Osteoblast (primary cell): ENCODE measurements at places on chromosomes 12 and 14.

DNA sequence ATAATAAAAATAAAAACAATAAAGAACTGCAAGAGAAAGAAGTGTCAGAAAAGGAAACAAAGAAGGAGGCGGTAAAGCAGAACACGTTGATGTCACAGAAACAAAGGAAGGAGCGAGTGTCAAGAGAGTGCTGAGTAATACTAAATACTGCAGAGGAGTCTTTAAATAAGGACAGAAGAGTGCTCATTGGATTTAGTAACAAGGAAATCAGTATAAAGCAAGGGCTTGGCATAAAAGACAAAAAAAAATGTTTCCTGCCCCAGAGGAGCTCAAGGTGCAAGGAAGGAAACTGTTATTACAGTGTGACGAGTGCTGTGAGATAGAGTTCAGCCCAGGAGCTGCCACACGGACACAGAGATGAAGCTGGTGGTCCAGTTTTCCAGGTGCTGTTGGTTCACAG lies 8.4 kb upstream of the TUBA1A start:
- no peak for DNase-seq

- no peak for DNase-seq
These were observed 69.9 kb downstream of the TBK1 start for GRCh38 chr12:64521833-64522232.

DNA sequence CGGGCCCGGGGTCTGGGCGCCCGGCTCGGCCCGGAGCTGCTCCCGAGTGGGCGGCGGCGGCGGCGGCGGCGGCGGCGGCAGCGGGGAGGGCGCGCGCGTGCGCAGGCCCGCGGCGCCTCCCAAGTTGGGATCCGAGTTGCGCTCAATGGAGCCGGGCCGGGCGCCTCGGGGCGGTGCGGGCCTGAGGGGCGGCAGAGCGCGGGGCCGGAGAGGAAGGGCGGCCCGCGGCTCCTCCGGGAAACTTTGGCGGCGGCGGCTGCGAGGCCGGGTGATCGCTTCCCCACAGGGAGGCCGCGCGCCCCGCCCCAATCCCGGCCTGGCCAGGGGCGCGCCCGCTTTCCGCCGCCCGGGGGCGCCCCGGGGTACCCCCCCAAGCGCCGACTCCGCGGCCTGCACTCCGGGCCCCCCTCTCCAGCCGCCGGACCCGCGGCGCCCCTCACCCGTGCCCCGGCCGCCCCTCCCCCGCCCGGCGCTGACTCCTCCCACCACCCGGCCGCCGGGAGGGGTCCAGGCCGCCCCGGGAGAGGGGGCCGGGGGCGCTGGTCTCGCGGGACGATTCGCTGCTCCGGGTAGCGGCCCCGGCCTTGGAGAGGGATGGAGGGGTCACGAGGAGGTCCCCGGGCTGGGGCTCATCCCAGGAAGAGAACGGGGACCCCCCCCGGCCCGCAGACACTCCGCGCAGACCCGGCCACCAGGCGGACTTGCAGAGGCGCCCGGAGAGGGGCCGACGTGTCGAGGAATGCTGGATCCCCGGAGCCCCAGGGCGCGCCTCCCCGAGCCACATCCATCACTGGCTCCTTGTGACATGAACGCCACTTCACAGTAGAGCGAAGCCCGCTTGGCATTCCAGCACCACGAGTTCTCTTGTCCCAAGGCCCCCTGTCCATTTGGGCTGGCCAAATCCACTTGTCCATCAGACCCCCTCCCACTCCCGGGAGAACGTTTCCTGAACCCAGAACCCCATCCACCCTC lies at the start of gene RILPL1:
Gene RILPL1 (minus strand): TSS at position 48 of the 972 bp plus-strand sequence. CDS start 237 bp downstream, outside the sequence.
- DNase-seq, result peak; percentile 98

DNA sequence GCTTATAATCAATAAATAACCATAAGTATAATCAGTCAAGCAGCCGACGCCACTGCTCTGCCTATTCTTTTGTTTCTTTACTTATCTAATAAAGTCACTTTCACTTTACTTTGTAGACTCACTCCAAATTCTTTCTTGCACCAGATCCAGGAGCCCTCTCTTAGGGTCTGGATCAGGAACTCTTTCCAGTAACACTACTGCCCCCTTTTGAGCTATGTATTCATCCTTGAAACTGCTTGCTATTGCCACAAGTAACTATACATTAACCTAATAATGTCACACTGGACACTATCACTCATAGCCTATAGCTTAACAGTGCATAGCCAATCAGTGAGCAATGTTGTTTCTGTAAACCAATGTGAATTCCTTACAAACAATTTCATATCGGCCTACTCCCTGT lies 2.8 kb upstream of the NID2 start:
- peak; percentile 42 for DNase-seq

DNA sequence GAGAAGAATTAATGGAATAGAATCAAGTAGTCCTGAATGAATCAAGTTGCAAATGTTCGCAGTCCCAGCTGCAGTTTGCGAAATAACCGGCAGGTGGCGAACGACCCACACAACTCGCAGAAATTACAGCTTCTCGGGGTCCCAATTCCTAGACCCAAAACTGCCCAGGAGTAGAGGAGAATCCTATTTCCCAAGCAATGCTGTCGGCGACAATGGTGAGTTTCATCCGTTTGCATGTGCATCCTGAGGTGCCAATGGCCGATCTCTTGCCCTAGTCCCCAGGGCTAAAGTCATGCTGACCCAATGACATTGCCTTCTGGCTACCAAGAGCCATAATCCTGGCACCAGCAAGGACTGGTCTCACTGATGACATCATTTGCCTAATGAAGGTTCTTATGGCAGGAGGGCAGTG lies 8.5 kb upstream of the ASCL1 start:
- no peak for DNase-seq

GRCh38 chr12:83954956-83955601 lies 957.5 kb downstream of the SLC6A15 start:
- DNase-seq, result no peak

- DNase-seq, result no peak
These were observed 107.1 kb downstream of the DACT1 start for GRCh38 chr14:58744801-58745394.

DNA sequence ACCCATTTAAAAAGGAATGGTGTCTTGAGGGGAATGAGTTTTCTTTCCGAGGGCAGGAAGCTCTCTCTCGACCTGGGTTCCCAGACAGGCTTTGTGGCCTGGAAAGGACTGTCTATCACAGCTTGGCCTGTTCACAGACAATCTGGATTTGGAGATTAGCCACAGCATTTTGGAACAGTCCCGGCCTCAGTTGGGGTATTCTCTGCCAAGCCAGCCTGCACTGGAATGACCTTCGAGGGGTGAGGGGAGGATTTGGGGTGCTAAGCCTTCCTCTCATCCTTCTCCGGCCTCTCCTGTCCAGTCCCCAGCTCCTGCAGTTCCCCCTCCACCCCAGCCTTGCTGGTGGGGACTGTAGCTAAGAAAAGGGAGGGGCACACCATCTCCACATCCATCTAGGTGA lies 13.0 kb downstream of the TBX5 start:
- DNase-seq, result peak; percentile 39

DNA sequence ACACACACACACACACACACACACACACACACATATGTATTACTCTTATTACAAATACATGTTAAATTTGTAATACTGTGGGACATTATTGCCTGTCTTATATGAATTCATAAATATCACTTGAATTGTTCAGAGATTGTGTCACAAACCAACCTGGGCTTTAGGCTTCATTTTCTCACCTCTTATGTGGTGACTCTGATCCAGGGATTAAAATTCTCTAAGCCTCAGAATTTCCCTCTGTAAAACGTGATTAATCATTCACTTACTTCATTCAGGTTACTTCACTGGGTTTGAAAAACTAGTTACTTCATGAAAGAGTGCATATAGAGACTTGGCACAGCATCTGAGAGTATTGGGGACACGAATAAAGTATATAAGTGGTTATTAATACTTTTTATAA lies 240.3 kb upstream of the PDZRN4 start:
- DNase-seq, result no peak

DNA sequence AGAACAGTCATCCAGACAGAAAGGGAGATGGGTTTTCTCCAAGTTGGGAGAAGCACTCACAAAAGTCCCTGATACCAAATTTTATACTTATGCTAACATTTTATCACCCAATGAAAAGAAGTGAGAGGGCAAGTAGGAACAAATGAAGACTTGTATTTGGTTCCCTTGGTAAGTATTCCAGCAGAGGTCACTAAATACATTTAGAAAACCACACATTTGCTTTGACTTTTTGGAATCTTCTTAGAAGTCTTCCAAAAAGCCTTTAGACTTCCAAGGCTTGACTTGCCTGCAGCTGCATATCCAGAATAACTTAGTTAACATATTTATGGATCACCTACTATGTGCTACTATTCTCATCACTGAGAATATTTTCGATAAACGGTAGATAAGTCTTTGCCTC lies 3.1 kb upstream of the GYS2 start:
- no peak for DNase-seq

DNA sequence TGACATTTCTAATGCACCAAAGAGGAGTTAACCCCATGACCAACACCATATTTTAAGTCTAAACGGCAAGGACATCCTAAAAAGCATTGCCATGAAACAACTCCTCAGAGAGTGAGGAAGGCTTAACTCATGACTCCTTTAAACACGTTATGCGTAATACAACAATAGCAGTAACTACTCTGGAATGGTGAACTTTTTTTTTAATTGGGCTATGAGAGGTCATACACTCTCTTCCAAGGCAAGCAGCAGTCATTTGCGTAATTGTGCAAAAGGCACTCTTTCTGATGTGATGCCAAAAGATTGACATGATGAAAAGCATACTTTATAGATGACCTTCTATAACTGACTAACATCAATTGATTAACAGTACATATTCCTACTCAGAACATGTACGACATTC lies 39.4 kb downstream of the RHOJ start:
- DNase-seq, result no peak

- no peak for DNase-seq
These were observed 11.2 kb upstream of the MAP1LC3B2 start for GRCh38 chr12:116547955-116548501.

DNA sequence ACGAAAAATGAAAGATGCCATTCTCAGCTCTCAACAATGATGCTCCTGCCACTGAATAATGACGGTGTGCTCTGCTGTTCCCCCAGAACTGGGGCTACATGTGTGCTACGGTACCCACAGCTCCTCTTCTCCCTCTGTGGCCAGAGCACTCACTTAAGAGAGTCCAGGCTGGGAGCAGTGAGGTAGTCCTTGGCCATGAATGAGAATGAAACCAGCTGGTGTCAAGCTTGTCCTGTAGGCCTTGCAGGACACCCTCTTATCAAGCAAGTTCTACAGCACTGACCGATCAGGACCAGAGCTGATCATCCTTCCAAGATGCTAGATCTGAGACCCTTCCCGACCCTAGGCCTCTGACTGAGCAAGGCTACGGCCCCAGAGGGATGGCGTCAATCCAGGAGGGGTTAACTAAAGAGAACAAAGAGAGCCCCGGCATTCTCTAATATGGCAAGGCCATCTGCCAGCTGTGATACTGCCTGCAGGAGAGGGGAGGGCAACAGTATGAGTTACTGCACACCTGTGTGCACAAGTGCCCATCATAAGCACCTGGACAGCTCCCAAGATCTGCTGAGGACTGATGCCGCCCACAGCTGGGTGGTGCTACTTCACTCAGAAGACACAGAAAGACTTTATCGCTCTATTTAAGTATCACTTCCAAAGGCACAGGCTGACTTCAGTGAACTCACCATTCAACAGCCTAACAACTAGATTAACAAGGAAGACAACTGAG lies 30.5 kb downstream of the APPL2 start:
- no peak for DNase-seq

- peak; percentile 61 for DNase-seq
These were observed 4.3 kb downstream of the TINF2 start for GRCh38 chr14:24238123-24238522.

GRCh38 chr12:40158592-40159111 lies 52.8 kb upstream of the SLC2A13 start:
- no peak for DNase-seq

- DNase-seq, result no peak
These were observed 12.1 kb downstream of the LTBP2 start for GRCh38 chr14:74599946-74600345.

DNA sequence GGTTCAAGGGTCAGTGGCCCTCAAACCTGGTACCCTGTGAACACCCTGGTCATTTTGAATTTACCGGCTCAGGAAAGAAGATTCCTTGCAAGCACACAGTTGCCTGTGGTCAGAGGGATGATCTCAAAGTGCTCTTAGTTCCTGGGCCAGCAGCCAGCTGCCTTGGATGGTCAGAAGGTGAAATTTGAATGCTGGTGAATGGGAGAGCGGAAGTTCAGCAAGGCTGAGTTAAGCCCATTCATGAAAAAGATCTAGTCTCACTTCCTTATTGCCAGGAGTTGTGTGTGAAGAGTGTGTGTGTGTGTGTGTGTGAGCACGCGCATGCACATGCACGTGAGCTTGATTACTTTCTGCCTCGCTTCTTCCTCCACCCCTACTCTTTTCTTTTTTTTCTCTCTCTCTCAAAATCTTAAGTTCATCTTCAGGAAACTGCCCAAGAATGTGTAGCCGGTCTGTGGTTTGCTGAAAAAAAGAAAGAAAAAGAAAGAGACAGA lies 155.5 kb upstream of the CCND2 start:
- DNase-seq, result peak; percentile 5

DNA sequence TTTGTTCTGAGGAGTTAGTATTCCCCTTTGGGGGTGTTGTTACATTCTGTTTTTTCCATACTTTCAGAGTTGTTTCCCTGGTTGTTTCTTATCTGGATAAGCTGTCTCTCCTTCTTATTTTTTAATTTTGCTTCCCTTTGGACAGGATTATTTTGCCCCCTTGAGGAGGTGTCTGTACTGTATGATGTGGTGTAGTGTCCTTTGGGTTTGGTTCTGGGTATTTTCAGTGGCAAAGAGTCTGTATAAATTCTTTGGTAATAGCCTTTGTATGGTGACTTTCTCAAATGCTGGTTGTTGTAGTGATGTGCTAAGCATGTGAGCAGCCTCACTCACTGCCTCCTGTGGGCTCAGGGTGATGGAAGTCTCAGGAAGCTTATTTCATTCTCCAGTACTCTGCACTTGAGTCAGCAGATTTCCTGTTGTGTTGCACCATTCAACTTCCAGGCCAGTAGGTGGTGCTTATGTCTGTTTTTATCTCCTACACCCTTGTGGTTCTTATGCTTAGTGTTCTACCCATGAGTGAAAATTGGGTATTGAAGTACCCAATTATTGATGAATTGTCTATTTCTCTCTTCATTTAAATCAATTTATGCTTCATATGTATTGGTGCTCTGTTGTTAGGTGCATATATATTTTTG lies 103.3 kb upstream of the PMCH start:
- DNase-seq, result peak; percentile 81
